ENCODE measurements at places on chromosomes 11 and 22.

GRCh38 chr22:17774926-17775685, 837 bp upstream of the BID start:
- no peak for DNase-seq

GRCh38 chr11:126686938-126687337, 313.6 kb downstream of the KIRREL3 start:
- no peak for DNase-seq

- no peak for DNase-seq
Observed at GRCh38 chr11:67254798-67255197, 11.5 kb upstream of the GRK2 start.

DNA sequence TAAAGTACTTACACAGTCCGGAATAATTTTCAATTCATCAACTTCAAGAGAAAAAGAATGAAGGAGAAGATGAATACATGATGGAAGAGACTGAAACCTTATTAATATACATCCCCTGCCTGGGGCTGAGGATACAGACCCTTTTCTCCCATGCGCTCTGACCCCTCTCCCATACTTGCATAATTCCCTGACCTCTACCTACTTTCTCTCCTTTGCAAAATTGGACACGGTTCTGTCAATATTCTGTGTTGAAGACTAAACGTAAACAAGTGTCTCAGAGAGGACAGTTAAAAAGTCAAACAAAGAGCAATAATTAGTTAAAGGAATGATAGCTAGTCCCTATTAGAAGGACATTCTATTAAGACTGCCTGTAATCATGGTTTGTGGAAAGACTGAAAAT, 7.5 kb downstream of the PRDM10 start:
- no peak for DNase-seq

- DNase-seq = no peak
Observed at GRCh38 chr11:65428578-65429067, 6.0 kb downstream of the NEAT1 start.

GRCh38 chr22:48945621-48946458, 881.8 kb downstream of the BRD1 start:
- DNase-seq = no peak

DNA sequence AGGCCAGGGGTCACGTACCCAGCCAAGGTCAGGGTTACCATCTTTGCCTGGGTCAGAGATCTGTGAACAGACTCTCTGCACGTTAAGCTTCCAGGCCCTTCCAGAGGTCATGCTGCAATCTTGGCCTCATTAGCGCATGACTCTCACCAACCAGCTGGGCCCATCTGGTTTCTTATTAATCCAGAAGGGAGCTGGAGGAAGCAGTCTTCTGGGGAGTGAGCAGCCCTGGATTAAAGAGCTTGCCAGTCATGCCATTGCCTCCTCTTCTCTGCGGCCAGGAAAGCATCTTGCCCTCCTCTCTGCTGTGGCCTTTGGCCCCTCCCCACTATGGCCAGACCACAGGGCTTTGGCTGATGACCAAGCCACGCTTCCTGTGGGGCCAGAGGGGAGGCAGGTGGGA, 57.4 kb downstream of the CHST1 start:
- DNase-seq = no peak

DNA sequence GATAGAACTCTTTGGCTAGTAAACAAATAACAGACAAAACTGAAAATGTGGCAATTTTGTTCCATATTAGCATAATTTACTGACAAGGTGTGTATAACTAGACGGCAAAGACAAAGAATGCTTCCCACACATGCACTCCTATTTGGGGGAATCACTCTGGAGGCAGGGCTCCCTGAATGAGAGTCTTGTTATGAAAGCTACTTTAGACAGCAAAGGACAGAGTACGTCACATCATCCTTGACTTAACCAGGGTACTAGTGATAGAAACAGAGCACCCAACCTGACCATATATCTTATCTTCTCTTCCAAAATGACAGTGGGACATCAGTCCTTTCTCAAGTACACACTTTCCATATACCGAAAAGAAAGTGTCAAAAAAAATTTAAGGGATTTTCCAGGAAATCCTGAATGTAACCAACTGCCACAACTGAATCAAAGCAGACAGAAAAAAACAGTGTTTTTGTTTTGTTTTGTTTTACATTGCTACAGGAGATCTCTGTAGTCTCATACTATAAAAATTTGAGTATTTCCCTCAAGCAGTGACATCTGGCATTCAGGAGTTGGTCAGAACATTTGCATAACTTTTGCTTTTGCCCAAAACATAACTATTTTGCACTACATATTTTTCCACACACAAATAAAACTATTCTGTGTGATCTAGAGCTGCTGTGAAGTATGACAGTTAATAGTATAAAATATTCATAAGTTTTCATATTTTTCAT, 98.9 kb downstream of the ARHGAP20 start:
- no peak for DNase-seq

GRCh38 chr11:6812390-6813005, 13.0 kb upstream of the OR6A2 start:
- DNase-seq = peak; percentile 71

DNA sequence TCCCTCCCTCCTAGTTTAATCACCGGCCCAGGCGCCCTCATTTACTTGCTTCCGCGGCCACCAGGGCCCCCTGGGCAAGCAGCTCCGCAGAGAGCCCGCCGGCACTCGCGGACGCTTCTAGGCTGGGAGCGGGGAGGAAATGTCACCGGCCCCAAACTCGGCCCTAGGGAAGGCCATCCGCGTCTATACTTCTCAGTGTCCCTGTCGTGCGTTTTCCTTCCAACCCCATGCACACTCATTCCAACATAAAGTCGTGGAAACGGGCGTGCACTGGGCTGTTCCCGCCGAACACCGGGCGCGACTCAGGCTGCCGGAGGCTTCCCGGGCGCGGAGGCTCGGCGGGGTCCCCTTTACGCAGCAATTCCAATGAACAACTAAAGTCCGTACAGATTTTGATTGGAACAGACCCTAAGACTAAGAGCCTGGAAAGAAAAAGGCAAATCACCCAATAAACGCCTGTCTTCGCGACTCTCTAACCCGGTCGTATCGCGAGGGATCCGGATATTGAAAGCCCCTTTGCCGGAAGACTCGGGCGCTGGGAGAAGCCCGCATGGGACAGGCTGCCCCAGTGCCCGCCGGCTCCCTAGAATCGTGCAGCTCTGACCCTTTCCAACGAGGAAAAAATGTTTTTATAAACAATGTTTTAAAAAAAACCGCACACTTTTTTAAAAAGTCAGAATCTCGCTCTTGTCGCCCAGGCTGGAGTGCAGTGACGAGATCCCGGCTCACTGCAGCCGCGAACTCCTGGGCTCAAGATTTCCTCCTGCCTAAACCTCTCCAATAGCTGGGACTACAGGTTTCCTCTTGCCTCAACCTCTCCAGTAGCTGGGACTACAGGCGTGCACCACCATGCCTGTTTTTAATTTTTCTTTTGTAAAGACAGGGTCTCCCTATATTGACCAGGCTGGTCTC, 1.3 kb upstream of the BARX2 start:
- DNase-seq = no peak

- no peak for DNase-seq
Observed at GRCh38 chr11:134541951-134542350, 129.9 kb upstream of the B3GAT1 start.

GRCh38 chr11:20355221-20356219, 8.0 kb upstream of the HTATIP2 start:
- peak; percentile 38 for DNase-seq

- DNase-seq = no peak
Observed at GRCh38 chr11:36441610-36442208, 68.4 kb downstream of the TRAF6 start.

DNA sequence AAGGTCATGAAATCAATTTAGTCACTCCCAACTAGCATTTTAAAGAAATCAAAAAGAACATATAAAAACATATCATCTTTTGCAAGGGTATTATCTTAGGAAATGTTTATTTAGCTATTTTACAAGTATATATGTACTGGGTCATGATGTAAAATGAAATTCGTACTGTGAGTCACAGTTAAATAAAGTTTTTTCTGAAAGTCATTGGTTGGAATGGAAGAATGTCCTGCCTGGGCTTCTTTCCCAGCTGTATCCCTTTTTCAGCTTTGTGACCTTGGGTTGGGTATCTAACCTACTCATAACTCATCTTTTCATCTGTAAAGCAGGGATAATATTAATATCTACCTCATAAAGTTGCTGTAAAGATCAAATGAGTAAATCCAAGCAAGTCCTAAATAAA, 15.7 kb downstream of the FDX1 start:
- DNase-seq = no peak

DNA sequence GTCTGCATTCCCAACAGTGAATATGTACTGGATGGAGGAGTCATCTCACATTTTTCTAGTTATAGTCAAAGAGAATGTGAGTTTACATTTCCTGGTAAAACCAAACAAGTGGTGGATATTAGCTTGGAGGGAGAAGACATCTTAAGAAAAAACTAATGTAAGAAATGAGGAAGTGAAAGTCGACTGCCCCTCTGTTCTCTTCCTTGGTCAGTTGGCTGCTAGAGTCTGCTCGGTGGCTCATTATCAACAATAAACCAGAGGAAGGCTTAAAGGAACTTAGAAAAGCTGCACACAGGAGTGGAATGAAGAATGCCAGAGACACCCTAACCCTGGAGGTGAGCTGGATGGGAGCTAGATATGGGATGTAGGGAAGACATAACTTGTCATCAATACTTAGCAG, 5.8 kb downstream of the SLC22A9 start:
- peak; percentile 1 for DNase-seq

DNA sequence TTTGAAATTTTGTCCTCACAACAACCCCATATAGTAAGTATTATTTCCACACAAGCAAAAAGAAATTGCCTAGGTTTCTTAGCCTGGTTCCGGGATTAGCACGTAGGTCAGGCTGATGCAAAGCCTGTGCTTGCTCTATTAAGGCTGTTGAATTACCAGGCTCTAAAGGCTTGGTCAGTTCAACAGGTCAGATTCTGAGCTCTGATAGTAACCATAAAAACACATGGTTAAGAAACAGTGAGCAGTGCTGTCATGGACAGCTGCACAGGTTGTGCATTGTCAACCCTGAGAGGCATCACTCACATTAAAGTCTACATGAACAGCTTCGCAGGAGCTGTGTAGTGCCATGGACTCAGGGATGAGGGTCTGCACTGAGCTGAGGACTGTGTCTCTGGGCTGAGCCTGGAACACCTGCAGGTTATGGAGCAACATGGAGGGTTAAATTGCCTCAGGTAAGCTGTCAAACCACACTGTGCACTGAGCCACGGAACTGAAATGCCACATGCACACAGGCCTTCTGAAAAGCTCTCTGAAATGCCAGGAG, 98.0 kb downstream of the PIWIL4 start:
- no peak for DNase-seq

DNA sequence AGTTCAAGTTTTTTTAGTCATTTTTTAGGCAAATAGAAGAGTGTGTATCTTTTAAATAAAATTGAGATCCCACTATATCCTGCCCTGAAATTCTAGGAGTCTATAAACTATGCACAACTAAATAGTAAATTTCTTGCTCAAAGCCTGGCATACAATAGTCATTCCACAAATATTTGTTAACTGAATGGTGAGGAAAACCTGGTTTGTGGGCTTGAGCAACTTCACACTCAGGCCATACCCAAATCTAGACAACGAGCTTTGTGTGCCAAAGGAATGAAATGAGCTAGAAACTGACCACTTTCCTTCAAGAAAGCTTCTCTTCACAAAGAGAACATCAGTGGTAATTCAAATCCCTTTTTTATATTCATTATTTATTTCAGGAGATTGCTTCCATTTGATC, 39.6 kb upstream of the AMOTL1 start:
- DNase-seq = no peak

GRCh38 chr11:10930972-10931760, 73.3 kb upstream of the ZBED5 start:
- peak; percentile 46 for DNase-seq

DNA sequence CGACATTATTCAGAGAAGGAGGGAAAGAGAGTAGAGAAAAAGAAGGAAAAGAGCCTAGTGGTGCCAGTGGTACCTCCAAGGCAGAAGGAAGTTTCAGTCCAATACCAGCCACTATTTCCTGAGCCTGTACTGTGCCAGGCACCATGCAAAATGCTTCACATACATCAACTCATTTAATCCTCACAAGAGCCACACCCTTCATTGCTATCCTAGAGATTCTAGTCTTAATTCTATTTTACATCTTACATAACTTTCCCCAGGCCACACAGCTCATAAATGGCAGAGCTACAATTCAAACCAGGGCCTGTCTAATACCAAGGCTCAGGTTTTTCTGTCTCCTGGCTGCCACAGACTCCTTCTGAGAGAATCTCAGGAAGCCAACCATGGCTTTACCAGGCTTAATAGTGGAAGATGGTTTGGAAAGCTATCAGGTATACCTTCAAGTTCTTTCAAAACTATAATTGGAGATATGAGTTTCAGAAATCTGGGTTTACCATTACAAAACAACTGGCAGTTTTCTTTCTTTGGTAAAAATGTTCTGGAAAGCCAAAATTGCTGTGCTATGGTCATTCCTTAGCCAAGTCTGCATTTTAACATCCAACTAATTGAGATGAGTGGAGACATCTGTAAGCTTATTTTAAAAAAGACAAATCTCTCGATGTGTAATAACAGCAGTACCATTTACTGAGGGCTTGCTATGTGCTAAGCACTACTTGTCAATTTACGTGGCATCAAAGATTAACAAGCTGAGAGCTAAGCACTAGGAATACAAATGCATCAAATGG, 225.1 kb upstream of the PITPNB start:
- DNase-seq = no peak
